Urinary bladder (tissue), 4 donors: ENCODE measurements at places on chromosomes 7 and 10. TPM values are rescaled to one million over a fixed set of nuclear protein-coding genes. Genes with fewer than 3 reads are reported as not detected.

FOXP2 gene
- polyA plus RNA-seq = 13.8 TPM

GPR37 gene
- polyA plus RNA-seq = 4.8 TPM

- DNase-seq = no peak
These were observed 40.0 kb downstream of the KCTD7 start for GRCh38 chr7:66668677-66669076.

DNA sequence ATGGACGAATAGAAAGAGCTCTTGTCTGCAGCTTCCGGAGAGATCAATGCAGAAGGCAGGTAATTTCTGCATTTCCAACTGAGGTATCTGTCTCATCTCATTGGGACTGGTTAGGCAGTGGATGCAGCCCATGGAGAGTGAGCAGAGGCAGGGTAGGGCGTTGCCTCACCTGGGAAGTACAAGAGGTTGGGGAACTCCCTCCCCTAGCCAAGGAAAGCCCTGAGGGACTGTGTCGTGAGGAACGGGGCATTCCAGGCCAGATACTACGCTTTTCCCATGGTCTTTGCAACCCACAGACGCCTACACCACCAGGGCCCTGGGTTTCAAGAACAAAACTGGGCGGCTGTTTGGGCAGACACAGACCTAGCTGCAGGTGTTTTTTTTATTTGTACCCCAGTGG is 186.3 kb downstream of the ETV1 start:
- no peak for DNase-seq

DNA sequence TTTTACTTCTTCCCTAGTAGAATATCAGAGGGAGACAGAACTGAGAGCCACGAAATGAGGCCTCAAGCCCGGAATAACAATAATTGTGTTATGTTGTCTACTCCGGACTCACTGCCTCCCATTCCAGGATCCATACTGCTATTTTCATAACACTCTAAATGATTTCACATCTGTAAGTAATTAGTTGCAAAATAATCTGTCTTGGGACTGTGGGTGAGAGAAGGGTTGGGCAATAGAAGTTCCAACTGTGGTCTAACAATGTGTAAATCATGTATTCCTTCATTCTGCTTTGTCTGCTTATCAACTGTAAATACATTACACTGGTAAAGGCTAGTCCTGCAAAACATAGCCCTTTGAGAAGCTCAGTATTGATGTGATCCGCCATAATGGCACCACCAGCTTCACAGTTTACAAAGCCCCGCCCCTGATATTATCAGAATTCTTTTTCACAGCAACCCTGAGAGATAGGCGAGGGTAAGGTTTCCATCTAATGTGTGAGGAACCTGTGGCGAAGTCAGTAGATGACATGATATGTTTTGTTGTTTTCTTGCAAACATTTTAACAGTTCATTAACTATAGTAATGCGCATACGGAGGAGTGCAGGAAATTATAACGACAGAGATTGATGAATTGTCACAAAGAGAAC is 265.7 kb upstream of the BMPER start:
- DNase-seq = no peak

DNA sequence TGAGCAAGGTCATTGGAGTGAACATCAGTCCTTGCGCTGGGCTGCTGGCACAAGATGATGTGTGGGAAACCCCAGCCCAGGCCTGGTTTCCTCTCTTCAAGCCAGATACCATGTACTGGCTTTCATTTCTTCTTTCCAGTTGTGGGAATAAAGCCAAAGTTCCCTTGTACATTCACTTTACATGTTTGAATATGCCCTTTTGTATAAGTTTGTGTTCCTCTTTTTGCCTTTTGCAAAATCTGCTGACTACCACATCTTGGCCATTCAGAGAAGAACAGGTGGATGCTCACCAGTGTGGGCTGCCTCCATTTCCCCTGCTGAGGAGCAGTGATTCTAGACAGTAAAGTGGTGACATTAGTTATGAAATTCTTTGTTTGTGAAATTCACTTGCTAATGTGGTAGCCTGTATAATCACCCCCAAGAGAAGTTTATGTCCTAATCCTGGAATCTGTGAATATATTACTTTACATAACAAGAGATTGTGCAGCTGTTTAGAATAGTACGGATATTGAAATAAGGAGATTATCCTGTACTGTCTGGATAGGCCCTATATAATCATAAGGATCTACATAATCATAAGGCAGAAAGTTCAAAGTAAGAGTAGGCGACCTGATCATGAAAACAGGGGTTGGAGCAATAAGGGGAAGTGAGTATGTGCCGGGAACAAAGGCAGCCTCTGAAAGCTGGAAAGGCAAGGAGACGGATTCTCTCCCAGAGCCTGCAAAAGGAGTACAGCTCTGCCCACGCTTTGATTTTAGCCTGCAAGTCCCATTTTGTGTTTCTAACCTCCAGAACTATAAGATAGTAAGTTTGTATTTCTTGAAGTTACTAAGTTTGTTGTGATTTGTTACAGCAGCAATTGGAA is 18.8 kb upstream of the AOAH start:
- no peak for DNase-seq

DNA sequence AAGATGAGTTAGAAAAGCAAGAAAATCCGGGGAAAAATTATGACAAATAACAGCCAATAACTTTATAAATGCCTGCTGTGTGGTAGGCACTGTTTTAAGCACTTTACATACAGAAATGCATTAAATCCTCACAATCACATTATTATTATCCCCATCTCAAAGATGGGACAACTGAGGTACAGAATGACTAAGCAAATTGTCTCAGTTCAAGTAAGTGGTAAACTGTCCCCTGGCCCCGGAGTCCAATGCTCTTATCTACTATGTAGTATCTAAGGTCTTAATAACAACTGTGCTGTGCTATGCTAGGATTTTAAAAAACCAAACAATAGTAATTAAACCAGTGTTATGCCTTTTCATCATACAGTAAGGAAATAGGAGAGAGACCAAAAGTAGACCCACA is 105.6 kb downstream of the RTKN2 start:
- no peak for DNase-seq

- DNase-seq = no peak
These were observed 598.5 kb downstream of the SDK1 start for GRCh38 chr7:3899559-3899991.

- no peak for DNase-seq
These were observed 313.4 kb downstream of the CXCL12 start for GRCh38 chr10:44071479-44071878.
